HCEC 1CT (cell line): ENCODE measurements at places on chromosomes 1 and 21.

GRCh38 chr1:93969887-93970286, 60.7 kb upstream of the GCLM start:
- no peak for DNase-seq

DNA sequence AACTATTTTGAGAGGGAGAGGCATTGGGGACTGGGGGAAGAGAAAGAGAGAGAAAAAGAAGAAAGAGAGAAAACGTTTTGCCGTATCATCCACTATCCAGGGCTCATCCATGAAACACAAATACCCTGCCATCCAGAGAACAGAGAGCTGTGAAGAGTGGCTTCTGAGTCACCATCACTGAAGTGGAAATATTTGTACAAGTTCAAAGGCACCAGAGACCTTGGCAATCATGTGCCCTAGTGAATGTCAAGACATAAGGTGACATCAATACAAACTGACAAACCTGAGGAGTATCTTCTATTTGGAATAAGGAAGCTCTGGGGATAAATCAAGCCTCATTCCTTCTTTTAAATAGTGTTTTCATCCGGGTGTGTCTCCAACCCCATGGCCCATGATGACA, 197.2 kb upstream of the PROX1 start:
- no peak for DNase-seq

- no peak for DNase-seq
Measured at GRCh38 chr1:203085528-203086406, at the start of gene MYOG. Gene MYOG (minus strand): TSS chr1:203086012. CDS start chr1:203085961, 51 bp downstream.

DNA sequence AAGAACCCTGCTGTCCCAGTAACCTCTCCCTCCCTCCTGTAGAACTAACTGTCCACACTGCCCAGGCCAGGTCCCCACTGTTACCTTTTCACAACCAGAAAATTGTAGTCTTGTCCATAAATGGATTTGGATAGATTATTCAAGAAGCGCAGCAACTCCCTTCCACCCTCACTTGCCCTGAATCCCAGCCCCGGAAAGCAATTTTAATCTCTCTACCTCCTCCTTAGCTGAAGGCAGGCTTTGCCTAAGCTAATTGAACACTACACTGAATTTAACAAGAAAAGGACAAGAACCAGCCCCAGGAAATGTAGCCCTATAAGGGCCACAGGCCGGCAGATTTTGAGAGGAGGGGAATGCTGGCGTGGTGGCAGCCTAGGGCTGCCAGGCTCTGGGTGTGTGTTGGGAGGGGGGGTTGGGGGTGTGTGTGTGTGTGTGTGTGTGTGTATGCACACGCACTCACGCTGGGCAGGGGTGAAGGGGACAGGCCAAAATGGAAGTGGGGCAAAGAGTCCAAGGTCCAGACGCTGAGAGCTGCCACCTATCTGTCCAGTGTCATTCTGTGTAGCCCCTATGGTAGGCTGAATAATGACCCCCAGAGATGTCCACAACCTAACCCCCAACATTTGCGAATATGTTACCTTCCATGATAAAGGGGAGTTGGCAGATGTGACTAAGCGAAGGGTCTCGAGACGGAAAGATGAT, 10.8 kb upstream of the IFNGR2 start:
- no peak for DNase-seq

DNA sequence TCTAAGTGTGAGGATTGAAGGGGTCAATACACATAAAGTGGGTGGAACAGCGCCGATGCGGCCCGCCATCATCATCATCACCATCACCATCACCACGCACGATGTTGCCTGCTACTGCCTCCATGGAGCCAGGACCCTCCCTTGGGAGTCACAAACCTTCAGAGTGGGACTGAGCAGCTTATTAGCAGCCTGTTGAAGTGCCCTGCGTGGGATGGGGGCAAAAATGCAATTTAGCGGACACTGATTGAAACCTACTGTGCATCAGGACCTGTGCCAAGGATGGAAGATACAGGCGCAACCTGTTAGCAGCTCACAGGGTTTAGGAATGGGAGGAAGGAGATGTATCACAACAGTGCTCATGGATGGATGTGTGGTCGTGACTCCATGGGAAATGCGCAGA, 26.7 kb downstream of the STPG1 start:
- DNase-seq: no peak

DNA sequence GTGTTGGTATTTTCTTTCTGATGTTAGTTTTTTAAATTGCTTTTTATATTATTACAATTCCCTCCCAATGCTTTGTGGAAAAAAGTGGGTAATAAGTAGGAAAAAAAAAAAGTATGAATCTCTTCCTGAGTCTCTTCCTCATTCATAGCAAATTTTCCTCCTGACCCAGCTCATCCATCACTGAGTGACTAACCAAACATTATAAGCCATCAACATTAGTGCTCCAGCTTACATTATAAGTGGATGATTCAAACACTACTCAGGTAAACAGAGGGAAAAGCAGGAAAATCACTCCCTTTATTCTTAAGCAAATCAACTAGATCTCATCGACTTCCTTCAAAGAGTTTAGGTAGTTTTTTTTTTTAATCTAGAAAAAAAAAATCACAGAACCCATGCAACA, 15.4 kb upstream of the SAMD13 start:
- DNase-seq: peak; percentile 69

DNA sequence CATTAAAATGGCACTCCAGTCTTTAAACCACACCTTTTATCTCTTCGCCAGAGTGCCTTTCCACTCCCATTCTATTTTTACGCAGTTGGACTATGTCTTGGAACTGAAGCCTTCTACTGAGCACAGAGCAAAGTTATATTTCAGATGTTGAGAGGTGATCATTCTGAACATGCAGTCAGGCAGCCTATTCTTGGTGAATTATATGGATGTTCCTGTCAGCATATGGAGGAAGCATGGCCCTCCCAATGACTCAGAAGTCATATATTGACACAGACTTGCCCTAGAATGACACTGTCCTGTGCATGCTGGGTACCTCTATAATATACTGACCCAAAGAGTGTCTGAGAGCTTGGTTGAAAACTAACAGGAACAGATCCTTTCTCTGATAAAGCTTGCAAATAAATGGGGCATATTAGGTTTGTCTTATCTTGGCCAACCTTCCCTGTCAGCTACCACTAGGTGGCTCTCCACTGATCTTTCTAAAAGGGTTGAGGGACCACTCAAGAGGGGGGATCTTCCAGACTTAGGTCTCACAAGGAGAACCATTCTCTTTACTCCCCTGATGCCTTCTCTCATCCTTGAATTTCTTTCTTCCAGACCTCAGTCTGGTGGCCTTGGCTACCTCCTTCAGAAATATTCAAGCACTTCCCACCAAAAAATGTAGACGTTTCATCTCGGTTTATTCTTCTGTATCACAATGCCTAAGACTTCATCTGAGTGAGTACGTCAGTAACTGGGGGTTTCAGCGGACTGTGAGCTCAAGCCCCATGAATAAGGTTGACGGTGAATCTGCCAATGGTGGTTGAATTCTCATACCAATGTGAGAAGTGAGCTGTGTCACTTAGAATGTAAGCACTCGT, 11.8 kb upstream of the ALG14 start:
- peak; percentile 8 for DNase-seq

DNA sequence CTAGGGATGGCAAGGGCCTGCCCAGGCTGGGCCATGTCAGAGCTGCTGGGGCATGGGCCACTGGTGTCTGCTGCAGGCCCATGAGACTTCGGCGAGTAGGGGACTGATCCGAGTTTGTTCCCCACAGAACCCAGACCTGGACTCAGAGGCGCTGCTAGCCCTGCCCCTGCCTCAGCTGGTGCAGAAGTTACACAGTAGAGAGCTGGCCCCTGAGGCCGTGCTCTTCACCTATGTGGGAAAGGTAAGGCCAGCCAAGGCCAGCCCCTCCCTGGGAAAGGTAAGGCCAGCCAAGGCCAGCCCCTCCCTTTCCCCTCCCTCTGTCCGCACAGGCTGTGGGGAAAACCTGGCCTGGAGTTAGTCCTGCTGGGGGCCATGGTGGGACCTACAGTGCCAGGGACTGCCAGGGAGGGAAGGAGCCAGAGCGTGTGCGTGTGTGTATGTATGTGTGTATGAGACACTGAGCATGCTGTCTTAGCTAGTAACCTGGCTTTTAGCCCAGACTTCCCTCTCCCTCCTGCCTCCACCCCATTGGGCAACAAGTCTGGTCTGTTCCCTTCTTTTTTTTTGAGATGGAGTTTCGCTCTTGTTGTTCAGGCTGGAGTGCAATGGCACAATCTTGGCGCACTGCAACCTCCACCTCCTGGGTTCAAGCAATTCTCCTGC, 8.0 kb downstream of the FAAH start:
- DNase-seq: peak; percentile 92

- peak; percentile 72 for DNase-seq
Measured at GRCh38 chr1:236016083-236016482, 48.8 kb downstream of the NID1 start.

DNA sequence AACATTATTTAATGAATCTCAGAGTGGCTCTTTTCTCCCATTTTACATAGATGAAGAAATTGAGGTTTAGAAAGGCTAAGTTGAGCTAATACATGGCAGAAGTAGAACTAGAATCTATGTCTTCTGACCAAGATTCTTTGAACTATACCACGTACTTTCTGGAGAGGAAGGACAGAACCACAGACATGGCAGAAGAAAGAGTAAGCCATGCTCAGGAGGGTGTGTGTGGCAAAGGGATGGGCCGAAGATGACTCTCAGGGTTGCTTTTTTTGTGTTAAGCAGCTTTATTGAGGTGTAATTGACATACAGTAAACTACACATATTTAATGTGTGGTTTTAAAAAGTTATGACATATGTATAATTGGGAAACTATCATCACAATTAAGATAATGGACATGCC, 69.5 kb downstream of the PEX14 start:
- DNase-seq: no peak

GRCh38 chr21:39388811-39389155, 39.9 kb upstream of the HMGN1 start:
- DNase-seq: no peak

GRCh38 chr1:151790071-151790939, at the start of gene TDRKH:
Gene TDRKH (minus strand): TSS chr1:151790500. CDS start chr1:151783022, 7,478 bp downstream.
- peak; percentile 87 for DNase-seq

DNA sequence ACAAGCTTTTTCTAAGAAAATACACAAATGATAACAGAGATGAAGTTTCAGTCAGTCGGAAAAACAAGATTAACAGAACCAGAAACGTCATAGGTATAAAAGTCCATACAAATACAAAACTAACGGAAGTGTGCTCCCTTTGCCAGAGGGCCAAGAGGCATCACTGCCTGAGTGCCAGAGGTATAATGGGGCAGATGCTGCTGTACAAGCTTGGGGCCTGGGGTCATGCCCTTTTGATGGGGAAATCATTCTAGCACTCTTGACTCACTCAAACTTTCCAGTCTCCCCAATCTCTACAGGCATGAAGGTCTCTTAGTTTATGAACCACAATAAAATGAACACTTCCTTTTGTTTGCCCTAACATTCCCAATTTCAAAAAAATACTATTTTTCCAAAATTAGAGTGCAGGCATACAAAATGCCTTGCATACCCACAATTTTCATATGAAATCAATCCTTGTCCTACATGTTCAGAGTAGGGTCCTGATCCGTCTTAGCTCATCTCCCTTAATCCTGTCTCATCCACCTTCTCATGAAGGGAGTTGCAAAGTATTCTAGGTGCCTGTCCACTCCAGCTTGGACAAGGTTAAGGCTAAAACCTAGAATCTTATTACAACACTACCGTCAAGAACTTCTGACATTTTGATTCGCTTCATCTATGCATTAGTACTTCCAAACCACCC, 1.5 kb downstream of the RPL22 start:
- peak; percentile 44 for DNase-seq

DNA sequence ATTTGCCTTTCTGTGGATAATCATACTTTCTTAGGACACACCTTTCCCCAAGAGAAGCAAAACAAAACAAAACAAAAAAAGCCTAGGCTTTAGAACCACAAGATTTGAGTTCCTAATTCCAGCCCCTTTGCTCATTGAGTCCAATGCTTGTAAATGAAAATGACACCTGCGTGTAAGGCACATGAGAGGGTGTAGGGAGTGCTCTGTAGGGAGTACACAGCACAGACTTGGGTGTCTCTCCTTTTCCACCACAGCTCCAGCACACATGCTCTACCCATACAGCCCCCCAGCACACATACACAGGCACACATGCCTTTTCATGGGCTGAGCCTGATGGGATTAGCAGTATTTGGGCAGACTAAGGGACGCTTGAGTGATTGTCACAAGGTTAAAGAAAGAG, 9.2 kb upstream of the NGF start:
- DNase-seq: no peak

- DNase-seq: no peak
Measured at GRCh38 chr21:42521384-42521783, 7.7 kb downstream of the SLC37A1 start.

- DNase-seq: no peak
Measured at GRCh38 chr1:209815931-209816341, 10.0 kb upstream of the IRF6 start.

DNA sequence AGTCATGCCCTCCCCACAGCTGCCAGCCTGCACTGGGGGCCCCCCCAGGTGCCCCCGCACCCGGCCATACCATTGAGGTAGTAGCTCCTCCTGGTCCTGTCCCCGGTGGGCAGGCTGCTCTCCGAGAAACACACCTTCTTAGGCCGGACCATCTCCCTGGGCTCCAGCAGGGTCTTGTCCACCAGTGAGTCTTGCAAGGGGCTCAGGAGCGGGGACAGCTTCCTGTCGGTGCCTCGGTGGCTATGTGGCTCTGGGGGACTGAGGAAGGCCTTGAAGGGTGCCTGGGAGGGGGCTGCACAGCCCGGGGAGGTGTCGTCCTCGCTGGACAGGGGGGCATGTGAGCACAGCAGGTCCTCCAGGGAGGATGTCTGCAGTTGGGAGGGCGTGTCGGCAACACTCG, 12.9 kb upstream of the FTCD start:
- DNase-seq: no peak

GRCh38 chr1:94606471-94606870, 64.9 kb upstream of the F3 start:
- no peak for DNase-seq

GRCh38 chr1:150477320-150477719, 9.9 kb upstream of the TARS2 start:
- peak; percentile 34 for DNase-seq

GRCh38 chr1:69163241-69163640, 404.5 kb upstream of the LRRC7 start:
- no peak for DNase-seq

DNA sequence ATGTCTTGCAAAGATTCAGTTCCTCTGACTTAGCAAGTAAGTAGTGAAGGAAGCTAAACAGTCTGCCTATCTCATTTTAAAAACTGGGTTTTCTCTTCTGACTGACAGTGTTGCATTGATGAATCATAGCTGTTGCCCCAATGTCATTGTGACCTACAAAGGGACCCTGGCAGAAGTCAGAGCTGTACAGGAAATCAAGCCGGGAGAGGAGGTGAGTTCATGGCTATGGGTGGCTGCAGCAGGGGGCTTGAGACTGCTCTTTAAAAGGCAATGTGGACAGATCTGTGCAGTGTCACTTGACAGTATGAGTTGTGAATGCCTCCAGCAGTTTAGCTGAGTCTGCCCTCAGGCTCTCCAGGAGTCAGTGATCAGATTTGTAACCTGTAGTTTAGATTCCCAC, 46.6 kb downstream of the SMYD2 start:
- DNase-seq: no peak
